Effector CD4-positive, alpha-beta T cell (primary cell): ENCODE measurements at places on chromosomes 2 and 18.

DNA sequence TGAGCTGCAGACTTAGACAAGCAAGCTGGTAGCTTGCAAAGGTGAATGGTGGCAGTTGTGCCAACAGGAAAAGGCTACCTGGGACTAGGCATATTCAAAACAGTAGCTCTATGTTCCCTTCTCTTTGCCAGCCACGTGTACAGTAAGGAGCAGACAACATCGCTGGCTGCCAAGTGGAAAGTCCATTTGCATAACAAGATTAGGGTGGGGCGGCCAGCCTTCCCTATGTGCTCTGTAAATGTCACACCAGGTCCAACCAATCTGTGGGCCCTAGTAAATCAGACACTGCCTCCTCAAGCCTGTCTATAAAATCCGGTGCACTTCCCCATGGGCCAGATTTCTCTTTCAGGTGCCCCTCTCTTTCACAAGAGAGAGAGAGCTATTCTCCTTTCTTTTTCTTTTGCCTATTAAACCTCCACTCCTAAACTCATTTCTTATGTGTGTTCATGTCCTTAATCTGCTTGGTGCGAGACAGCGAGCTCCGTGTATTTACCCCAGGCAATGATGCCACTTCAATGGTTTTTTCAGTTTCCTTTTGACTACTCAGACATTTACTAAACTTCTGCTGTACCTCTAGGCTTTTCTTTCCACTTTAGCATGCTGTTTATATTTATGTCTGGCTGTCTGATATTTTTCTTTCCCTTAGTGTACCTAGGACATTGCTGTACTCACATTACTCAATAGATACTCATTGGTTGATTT is 297.4 kb upstream of the GCFC2 start:
- no peak for DNase-seq

- no peak for DNase-seq
These were observed 97.4 kb upstream of the STK17B start for GRCh38 chr2:196268538-196269338.

DNA sequence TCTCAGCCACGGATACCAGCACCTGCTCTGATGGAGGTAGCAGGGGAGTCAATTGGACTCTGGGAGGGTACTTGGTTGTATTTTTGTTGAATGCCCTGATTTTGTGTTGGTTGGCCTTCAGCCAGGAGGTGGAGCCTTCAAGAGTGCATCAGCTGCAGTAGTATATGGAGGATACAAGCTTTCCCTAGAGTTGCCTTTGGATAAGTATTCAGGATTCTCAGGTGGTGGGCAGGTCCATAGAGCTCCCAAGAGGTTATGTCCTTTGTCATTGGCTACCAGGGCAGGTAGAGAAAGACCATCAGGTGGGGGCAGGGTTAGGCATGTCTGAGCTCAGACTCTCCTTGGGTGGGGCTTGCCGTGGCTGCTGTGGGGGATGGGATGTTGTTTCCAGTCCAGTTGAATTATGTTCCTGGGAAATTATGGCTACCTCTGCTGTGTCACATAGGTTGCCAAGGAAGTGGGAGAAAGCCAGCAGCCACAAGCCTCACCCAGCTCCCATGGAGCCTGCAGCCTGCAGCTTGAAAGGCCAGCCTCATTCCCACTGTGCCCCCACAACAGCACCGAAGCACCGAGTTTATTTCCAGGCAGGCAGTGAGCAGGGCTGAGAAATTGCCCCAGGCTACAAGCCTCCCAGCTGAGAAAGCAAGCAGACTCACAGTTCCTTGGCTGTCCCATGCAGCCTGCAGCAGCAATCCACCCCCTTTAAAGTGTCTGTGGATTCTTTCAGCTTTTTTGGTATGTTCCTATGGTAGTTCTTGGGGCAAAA is 38.6 kb upstream of the CHST9 start:
- DNase-seq, result no peak

- DNase-seq, result no peak
These were observed 76.3 kb upstream of the WDSUB1 start for GRCh38 chr2:159362816-159363251.
